ENCODE measurements at places on chromosomes 5 and 9. TPM values are rescaled to one million over a fixed set of nuclear protein-coding genes. Genes with fewer than 3 reads are reported as not detected.

The GLIPR2 gene
- total RNA-seq, result 32.5 TPM

The CTNND2 gene
- total RNA-seq, result 0.94 TPM

The GPR150 gene
- total RNA-seq, result 1.8 TPM

- DNase-seq, result no peak
These were observed 71.0 kb downstream of the AMBP start for GRCh38 chr9:114006931-114007691.

- DNase-seq, result no peak
These were observed 1.2 kb downstream of the CXXC5 start for GRCh38 chr5:139649082-139649991.

DNA sequence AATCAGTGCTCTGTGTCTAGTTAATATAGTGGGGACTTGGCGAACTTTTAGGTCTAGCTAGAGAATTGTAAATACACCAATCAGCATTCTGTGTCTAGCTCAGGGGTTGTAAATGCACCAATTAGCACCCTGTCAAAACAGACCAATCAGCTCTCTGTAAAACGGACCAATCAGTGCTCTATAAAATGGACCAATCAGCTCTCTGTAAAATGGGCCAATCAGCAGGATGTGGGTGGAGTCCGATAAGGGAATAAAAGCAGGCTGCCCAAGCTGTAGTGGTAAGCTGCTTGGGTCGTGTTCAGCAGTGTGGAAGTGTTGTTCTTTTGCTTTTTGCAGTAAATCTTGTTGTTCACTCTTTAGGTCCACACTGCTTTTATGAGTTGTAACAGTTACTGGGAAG lies 3.6 kb upstream of the OTULINL start:
- no peak for DNase-seq

DNA sequence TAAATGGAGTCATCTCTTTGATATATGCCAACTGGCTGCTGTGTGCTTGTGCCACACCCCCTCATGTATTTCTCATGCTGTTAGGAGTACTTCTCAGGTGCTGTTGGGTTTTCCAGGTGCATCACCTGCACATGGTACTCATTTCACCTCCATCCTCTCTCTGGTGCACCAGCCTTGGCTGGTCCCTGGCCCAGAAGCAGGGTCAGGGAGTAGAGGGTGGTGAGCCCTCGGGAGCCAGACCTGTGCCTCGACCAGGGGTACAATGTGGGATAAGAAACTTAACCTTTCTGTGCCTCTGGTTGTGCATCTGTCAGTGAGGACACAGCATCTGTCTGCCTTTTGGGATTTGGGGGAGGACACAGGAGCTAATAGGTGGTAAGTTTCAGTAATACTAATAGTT lies 38.5 kb downstream of the SECISBP2 start:
- DNase-seq, result no peak

GRCh38 chr5:179858241-179858585 lies 404 bp downstream of the MRNIP start:
- peak; percentile 34 for DNase-seq

Data from T-helper 17 cell (primary cell).